ENCODE measurements at places on chromosomes 1 and 21.

GRCh38 chr1:38455829-38456530, 403.6 kb downstream of the RRAGC start:
- DNase-seq = no peak

GRCh38 chr1:153775458-153776327, 486 bp downstream of the SLC27A3 start:
- DNase-seq = no peak

GRCh38 chr1:211783266-211783665, 47.3 kb downstream of the LPGAT1 start:
- DNase-seq = no peak

- no peak for DNase-seq
Measured at GRCh38 chr1:224287714-224288113, 42.3 kb downstream of the NVL start.

- peak; percentile 91 for DNase-seq
Measured at GRCh38 chr1:1360506-1361169, 2.3 kb upstream of the MXRA8 start.

- no peak for DNase-seq
Measured at GRCh38 chr1:86788300-86789206, 84.2 kb downstream of the SH3GLB1 start.

DNA sequence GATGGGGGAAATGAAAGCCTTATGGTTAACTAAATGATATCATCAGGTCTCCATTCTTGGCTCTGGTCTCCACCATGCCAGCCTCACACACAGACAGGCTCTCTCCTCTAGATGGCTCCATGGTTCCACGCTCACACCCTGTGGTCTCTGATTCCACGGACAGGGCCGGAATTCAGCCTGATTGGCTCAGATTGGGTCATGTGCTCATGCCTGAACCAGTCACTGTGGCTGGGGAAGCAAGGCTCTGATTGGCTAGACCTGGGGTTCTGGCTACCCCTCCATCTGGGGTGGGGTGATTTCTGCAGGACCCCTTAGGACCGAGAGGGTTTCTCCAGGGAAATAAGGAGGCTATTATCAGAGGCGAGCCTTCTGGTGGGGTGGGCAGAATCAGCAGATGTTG, 277.0 kb downstream of the PTPRU start:
- peak; percentile 11 for DNase-seq

DNA sequence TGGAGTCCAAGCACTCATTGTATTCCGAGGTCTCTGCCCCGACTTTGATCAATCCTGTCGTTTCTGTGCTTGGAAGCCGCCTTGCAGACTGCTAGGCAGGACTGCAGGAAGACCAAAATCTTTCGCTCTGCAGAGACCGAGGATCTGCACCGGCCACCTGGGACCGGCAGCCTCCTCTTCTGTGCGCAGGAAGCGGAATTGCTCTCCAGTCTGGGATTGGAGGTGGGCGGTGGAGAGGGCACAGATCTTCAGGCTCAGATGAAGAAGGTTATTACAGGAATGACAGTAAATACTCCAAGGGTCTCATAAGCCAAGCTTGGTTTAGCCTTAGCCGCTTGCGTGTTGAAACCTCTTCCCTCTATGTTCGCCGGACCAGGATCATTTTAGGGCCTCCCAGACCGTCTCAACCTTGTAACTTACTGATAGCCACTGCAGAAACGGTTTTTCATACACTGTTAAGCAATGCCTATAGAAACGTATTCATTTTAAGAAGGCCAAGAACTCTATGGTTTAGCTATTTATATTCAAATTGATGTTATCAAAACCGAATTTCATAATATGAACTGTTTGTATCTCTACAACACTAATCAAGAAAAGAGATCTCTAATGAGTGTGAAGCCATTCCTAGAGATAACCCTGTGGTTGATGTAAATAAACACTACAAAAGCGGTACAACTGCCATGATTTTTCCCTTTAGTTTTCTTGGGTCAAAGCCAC, 1.1 kb downstream of the MIA3 start:
- peak; percentile 14 for DNase-seq

DNA sequence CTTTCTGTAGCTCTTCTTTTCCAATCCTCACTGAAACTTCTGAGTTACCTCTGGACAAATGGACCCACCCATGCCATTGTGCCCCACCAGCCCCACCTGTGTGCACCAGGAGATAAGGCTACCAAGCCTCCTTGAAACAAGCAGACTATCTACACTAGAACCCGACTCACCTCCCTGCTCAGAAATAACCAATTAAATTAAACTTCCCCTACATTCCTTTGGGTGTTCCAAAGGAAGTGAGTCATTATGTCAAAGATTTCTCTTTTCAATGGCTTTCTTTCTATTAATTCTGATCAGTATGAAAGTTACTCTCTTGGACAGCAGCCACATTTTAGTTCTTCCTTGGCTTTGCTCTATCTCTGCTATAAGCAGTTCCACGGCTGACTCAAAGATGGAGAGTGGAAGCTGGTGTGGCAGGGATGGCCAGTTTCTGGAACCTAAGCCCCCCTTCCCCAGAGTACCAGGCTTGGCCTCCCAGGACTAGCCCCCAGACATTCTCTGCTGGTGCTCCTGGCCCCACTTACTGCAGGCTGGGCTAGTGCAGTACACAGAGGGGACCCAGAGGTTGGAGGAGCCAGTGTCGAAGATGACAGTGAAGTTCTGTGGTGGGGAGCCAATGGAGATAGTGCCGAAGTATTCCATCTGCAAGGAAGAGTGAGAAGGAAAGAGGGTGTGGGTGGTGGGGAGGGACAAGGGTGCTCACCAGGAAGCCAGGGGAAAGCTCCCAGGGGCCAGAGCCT, 1.9 kb downstream of the CTSE start:
- no peak for DNase-seq

- DNase-seq = no peak
Measured at GRCh38 chr21:42735944-42736343, 82.5 kb downstream of the PDE9A start.

DNA sequence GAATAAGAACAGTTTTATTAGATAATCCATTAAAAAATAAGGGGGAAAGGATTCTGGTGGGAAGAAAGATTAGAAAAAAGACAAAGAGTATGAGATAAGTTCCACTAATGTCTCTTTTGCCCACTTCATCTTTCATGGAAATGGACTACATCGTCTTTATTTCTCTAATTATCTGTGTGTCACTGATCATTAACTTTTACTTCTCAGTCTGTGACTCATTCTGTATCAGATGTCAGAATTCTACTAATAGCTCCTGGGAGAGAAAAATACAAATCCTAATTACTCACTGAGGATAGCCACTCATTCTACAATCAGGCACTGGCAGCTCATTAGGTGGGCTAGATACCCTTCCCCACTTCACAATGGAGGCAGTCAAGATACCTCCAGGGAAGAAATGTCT, 41.7 kb downstream of the ILDR2 start:
- no peak for DNase-seq

GRCh38 chr1:244599937-244600350, 53.0 kb upstream of the DESI2 start:
- peak; percentile 69 for DNase-seq

GRCh38 chr1:236619398-236619797, 15.1 kb upstream of the HEATR1 start:
- no peak for DNase-seq

GRCh38 chr1:3498246-3498930, 43.9 kb downstream of the ARHGEF16 start:
- no peak for DNase-seq

GRCh38 chr1:39490596-39491145, 765 bp upstream of the BMP8A start:
- no peak for DNase-seq

GRCh38 chr1:203124011-203124410, 3.5 kb upstream of the ADORA1 start:
- no peak for DNase-seq

DNA sequence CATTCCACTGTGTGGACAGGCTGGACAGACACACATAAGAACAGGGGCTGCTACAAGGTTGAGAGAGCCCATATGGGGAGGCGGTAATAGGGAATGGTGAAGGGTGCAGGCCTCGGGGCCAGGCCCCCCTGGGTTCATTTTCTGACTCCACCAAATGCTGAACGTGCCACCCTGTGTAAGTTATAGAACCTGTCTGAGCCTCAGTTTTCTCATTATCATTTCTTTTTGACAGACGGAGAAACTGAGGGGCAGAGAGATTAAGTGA, 569.5 kb downstream of the PTPRU start:
- no peak for DNase-seq

All from HS-27A (cell line).